ENCODE measurements at places on chromosomes 3 and 15. TPM values are rescaled to one million over a fixed set of nuclear protein-coding genes. Genes with fewer than 3 reads are reported as not detected.

- no peaks in the 10 kb centered on the region for H3K36me3 ChIP-seq
- H3K27me3 ChIP-seq, result no peaks in the 10 kb centered on the region
- DNase-seq, result no peak
These were observed 132.5 kb upstream of the THBS1 start for GRCh38 chr15:39448409-39448808.

The IRAK2 gene
- 13.8 TPM for total RNA-seq

DNA sequence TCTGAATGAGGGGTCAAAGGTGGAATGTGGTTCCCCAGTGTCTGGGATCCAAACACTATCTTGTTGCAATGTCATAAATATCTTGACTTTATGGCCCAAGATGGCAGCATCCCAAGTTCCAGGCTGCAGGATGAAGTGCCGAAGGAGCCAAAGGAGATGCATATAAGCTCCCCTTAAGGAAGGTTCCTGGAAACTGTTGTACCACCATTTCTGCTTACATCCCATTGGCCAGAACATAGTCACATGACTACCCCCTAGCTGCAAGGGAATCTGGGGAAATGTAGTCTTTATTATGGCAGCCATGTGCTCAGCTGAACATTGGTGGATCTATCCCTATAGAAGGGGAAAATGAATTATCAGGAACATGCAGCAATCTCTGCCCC, 54.3 kb downstream of the BDH1 start:
- H3K36me3 ChIP-seq, result no peaks in the 10 kb centered on the region
- no peaks in the 10 kb centered on the region for H3K27me3 ChIP-seq
- no peak overlapping the region for H3K4me3 ChIP-seq
- H3K4me1 ChIP-seq, result peaks cover 4% of the 10 kb centered on the region
- no peak for DNase-seq

The TTLL13 gene
- not detected for total RNA-seq

DNA sequence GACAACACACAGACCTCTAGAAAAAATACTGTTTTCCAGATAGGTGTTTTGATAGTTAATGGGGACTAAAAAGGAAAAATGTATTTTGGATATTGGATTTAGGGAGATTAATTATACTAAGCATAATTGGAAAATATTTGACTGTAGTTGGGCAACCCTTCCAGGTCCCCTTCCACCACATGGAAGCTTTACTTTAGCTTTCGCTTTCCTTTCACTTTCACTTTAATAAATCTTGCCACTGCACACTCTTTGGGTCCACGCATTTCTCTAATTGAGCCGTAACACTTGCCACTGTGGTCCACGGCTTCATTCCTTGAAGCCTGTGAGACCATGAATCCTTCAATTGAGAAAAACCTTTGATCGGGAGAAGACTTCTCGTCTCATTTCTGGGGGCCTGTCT, 15.5 kb downstream of the GLDN start:
- no peak for DNase-seq
- H3K4me1 ChIP-seq, result peaks cover 11% of the 10 kb centered on the region
- H3K4me3 ChIP-seq, result no peak overlapping the region
- no peaks in the 10 kb centered on the region for H3K27me3 ChIP-seq
- H3K27ac ChIP-seq, result no peak overlapping the region

The CCR9 gene
- total RNA-seq, result not detected

The PRRT3 gene
- total RNA-seq, result 5.8 TPM

DNA sequence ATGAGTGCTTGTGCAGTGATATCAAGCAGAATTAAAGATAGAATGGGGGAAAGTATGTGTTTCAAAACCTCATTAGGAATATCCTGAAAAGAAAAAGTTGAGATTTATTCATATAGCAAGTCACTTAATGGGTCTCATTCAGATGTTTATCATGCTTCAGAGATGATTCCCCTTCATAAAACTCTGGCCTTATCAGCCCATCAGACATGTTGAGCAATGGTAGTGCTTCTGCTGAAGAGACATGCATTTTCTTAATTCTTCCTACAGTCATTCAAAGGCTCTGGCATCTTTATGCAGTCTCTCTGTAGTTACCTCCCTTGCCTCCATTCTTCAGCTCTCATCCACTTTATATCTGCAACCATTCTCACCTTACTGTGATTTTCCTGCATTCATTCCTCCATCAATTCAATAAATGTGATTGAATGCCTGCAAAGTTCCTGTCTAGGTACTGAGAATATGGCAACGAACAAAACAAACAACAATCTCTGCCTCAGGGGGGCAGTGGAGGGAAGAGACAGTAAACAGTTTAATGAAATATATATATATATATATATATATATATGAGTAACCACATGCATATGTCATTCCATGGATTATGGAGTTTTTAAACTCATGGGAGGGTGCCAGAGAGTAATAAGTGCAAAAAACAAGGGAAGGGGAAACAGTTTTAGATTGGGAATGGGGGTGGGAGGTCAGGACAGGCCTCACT, 138.5 kb downstream of the NECTIN3 start:
- H3K27me3 ChIP-seq, result no peaks in the 10 kb centered on the region
- H3K36me3 ChIP-seq, result no peaks in the 10 kb centered on the region
- H3K4me3 ChIP-seq, result no peak overlapping the region
- H3K27ac ChIP-seq, result no peak overlapping the region
- no peak for DNase-seq
- H3K4me1 ChIP-seq, result peaks cover 9% of the 10 kb centered on the region

- no peak overlapping the region for H3K27ac ChIP-seq
- H3K4me1 ChIP-seq, result peaks cover 7% of the 10 kb centered on the region
- H3K27me3 ChIP-seq, result no peaks in the 10 kb centered on the region
- DNase-seq, result no peak
These were observed 236.9 kb downstream of the NTRK3 start for GRCh38 chr15:88019656-88020055.

- H3K4me1 ChIP-seq, result no peaks in the 10 kb centered on the region
- H3K4me3 ChIP-seq, result no peak overlapping the region
- no peak overlapping the region for H3K27ac ChIP-seq
- no peaks in the 10 kb centered on the region for H3K27me3 ChIP-seq
These were observed 286.0 kb downstream of the EDEM1 start for GRCh38 chr3:5473471-5473870.

DNA sequence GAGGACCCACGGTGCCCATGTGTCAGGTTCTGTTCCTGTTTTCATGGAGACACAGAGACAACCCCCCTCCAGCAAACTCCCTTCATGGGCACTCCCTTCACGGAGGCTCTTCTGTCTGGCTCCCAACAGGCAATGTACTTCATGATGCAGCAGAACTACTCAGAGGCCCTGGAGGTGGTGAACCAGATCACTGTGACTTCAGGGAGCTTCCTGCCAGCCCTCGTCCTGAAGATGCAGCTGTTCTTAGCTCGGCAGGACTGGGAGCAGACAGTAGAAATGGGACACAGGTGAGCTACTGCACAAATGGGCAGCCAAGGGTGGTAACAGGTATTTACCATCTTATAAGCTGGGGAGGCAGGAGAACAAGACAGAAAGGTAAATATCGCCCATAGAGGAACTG, 7.0 kb downstream of the TTC21A start:
- no peaks in the 10 kb centered on the region for H3K36me3 ChIP-seq
- no peak overlapping the region for H3K4me3 ChIP-seq
- H3K4me1 ChIP-seq, result no peaks in the 10 kb centered on the region
- no peaks in the 10 kb centered on the region for H3K27me3 ChIP-seq

DNA sequence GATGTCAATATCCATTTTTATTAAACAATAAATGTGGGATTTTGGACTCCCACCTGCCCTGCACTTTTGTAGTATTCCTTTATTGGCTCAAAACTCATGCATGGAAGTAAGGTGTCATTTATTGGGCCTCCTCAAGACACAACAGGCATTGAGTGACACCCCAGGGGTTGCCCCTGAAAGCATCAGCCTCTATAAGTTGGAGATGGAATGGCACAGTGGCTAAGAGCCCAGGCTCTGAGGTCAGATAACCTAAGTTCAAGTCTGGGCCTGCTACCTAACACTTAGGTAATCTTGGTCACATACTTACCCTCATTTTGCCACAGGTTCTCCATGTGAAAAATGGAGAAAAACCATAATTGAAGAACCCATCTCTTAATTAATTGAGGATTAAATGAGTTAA, 4.6 kb downstream of the CAPN3 start:
- no peak overlapping the region for H3K4me3 ChIP-seq
- H3K36me3 ChIP-seq, result no peaks in the 10 kb centered on the region
- H3K27ac ChIP-seq, result no peak overlapping the region
- DNase-seq, result no peak
- H3K27me3 ChIP-seq, result no peaks in the 10 kb centered on the region

DNA sequence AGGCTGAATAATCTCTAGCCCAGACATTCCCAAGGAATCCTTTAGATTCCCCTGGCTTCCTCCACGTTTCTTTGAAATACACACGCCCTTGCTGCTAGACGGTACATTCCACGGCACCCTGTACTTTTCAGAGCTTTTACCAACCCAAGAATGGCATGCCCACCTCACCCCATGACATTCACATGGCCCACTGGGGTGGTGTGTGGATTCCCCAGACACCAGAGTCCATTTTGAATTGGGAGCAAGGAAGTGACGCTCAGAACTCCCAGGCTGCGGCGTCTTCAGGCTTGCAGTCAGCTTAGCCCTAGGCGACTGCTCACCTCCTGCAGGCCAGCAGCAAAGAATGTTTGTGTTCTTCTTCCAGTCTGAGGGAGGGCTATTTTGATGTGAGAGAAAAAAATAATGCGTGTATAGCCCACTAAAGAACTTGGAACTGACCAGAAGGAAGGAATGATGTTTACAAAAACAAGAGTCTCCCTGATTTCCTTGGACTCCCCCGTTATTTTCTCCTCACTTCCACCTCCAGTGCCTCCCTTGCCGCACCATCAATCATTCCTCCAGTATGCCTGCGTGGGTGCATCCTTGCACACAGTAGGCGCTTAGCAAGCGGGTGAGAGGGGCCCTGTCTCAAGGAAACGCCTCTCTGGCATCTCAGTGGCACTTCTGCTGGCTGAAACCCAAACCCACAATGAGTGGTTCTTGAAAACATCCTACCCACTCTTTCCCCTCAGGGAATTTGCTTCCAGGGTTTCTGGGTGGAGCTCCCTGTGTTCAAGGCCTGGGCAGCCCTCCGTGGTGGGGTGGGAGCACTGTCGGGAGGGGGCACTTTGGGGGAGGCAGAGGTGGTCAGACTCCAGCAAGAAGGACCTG, 59.9 kb downstream of the SMAD6 start:
- H3K27me3 ChIP-seq, result no peaks in the 10 kb centered on the region
- peaks cover 70% of the 10 kb centered on the region for H3K4me1 ChIP-seq
- no peak for DNase-seq
- H3K36me3 ChIP-seq, result no peaks in the 10 kb centered on the region
- no peak overlapping the region for H3K4me3 ChIP-seq
- H3K27ac ChIP-seq, result peak overlapping the region; percentile 81

The IMPG2 gene
- total RNA-seq, result 0.81 TPM

GRCh38 chr3:127339928-127340861, 52.3 kb upstream of the PRR20G start:
- DNase-seq, result no peak
- H3K36me3 ChIP-seq, result no peaks in the 10 kb centered on the region
- no peaks in the 10 kb centered on the region for H3K4me1 ChIP-seq
- H3K27me3 ChIP-seq, result no peaks in the 10 kb centered on the region
- H3K27ac ChIP-seq, result no peak overlapping the region
- H3K4me3 ChIP-seq, result no peak overlapping the region

The FHIT gene
- total RNA-seq, result 2.3 TPM

GRCh38 chr3:79994397-79994796, 226.6 kb upstream of the ROBO1 start:
- no peak overlapping the region for H3K27ac ChIP-seq
- no peaks in the 10 kb centered on the region for H3K36me3 ChIP-seq
- H3K4me3 ChIP-seq, result no peak overlapping the region
- H3K27me3 ChIP-seq, result no peaks in the 10 kb centered on the region
- H3K4me1 ChIP-seq, result no peaks in the 10 kb centered on the region

DNA sequence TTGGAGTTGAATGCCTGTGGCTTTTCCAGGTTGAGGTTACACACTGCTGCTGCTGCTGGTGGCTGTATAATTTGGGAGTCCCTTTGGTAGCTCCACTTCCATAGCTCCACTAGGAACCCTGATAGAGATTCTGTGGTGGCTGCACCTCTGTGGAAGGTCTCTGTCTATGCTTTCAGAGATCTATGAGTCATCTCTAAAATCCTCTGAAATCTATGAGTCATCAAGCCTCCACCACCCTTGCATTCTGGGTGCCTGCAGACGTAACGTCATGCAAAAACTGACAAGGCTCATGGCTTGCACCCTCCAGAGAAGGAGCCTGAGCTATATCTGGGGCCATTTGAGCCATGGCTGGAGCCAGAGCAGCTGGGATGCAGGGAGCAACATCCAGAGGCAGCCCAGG, 1037.0 kb upstream of the CFAP20DC start:
- H3K36me3 ChIP-seq, result no peaks in the 10 kb centered on the region
- H3K27ac ChIP-seq, result no peak overlapping the region
- H3K4me1 ChIP-seq, result no peaks in the 10 kb centered on the region
- no peak overlapping the region for H3K4me3 ChIP-seq
- H3K27me3 ChIP-seq, result no peaks in the 10 kb centered on the region

The GRK7 gene
- total RNA-seq, result not detected

The GOLGA6C gene
- 0.56 TPM for total RNA-seq

DNA sequence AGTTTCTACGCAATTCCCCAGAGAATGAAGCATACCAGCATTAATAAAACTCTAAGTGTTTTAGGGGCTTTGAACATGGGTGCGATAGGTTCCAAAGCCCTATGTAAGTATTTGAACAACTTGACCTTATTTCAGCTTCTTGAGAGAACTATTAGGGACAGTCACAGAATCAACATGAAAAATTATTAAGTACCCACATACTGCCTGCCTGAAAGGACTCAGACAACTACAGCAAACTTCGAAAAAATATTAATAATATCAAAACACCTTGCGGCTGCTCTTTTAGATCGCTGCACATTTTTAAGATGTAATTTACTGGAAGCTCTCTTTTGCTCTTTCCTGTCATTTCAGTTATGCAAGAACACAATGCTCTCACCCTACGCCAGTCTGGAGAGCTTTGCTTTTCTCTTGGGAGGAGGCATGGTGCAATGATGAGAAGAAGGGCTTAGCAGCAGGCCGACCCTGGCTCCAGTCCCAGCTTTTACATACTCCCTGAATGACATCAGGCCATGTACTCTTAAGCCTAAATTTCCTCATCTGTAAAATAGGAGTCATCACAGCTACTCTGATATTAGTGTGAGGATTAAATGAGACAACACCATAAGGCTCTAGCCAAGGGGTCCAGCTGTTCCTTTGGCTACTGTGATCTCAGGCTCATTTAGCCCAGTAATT, 640.7 kb downstream of the FHIT start:
- H3K4me3 ChIP-seq, result no peak overlapping the region
- H3K36me3 ChIP-seq, result no peaks in the 10 kb centered on the region
- no peaks in the 10 kb centered on the region for H3K27me3 ChIP-seq
- H3K27ac ChIP-seq, result no peak overlapping the region
- H3K4me1 ChIP-seq, result peaks cover 13% of the 10 kb centered on the region

DNA sequence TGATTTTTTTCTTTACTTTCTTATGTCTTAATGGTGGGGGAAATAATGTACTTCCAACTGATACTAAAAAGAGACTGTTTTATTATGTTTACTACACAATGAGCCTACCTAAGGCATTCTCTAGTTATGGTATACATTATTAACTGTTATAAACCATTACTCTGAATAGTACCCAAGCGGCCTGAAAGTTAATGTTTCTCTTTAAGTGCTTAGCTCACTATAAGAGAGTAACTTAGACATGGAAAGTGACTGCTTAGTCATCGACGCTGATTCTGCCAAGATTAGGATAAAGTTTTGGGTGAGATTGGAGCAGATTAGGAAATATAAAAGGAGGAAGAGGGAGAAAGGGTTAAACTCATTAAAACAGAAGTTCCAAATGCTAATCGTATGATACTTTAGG, 365.0 kb downstream of the NLGN1 start:
- no peak for DNase-seq
- no peaks in the 10 kb centered on the region for H3K27me3 ChIP-seq
- H3K4me3 ChIP-seq, result no peak overlapping the region
- no peak overlapping the region for H3K27ac ChIP-seq

All from thoracic aorta (tissue), 2 donors.